ENCODE measurements at places on chromosomes 4 and X. TPM values are rescaled to one million over a fixed set of nuclear protein-coding genes. Genes with fewer than 3 reads are reported as not detected.

Gene TLR3
- 0.39 TPM for total RNA-seq

Gene TMPRSS11B
- total RNA-seq, result not detected

Gene ZFP92
- total RNA-seq, result 0.60 TPM

Gene ZXDA
- 1.6 TPM for total RNA-seq

Gene TCEAL2
- not detected for total RNA-seq

Gene PNMA6F
- total RNA-seq, result not detected

Gene NHSL2
- total RNA-seq, result 0.42 TPM

Gene UGT2B17
- total RNA-seq, result not detected

Gene CFAP47
- total RNA-seq, result not detected

Gene SUPT20HL1
- not detected for total RNA-seq

Gene CSAG1
- 0.46 TPM for total RNA-seq

Gene LARP1B
- total RNA-seq, result 12.4 TPM

Gene ARHGAP4
- total RNA-seq, result 2.3 TPM

Gene BST1
- total RNA-seq, result 17.0 TPM

Gene USP17L13
- not detected for total RNA-seq

Gene RHOXF2
- total RNA-seq, result not detected

Gene CT45A2
- not detected for total RNA-seq

Gene MTNR1A
- 0.43 TPM for total RNA-seq

Gene PIR
- 62.0 TPM for total RNA-seq

Gene ARSJ
- 5.0 TPM for total RNA-seq

Gene HTR2C
- not detected for total RNA-seq

Gene MAGEC2
- not detected for total RNA-seq

Gene DMP1
- total RNA-seq, result not detected

Gene CT45A8
- total RNA-seq, result not detected

Gene SPINK2
- total RNA-seq, result not detected

Gene KLHL4
- total RNA-seq, result 4.9 TPM

Gene DSPP
- not detected for total RNA-seq

Gene GAR1
- 44.7 TPM for total RNA-seq

All from A549 treated with ZK216348 at 1 μM for 4 hours (cell line).